ENCODE measurements at places on chromosomes 12 and 14. TPM values are rescaled to one million over a fixed set of nuclear protein-coding genes. Genes with fewer than 3 reads are reported as not detected.

POMT2 gene
- 30.4 TPM for total RNA-seq

TSHR gene
- 3.7 TPM for total RNA-seq

DNA sequence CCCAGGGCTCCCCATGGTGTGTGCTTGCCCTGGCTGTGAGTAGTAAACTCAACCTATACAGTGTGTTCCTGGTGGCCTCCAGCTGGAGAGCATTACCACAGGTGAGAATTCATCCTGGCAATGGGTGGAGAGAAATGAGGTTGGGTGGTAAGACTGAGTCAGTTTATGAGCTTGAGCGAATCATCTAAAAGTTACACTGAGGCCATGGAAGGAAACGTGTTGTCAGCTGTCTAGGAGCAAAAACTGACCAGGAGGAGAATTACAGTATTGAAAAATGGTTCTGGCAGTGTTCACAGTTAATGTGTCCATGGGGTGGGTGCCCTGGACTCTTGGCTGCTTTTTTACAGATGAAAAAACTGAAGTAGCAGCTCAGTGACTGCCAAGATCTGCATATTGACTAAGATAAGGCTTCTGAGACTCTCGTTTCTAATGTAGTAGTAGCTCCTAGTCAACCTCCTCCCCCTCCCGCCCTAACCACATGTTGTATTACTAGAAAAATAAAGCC is 202.0 kb upstream of the AMIGO2 start:
- no peak for DNase-seq

DNA sequence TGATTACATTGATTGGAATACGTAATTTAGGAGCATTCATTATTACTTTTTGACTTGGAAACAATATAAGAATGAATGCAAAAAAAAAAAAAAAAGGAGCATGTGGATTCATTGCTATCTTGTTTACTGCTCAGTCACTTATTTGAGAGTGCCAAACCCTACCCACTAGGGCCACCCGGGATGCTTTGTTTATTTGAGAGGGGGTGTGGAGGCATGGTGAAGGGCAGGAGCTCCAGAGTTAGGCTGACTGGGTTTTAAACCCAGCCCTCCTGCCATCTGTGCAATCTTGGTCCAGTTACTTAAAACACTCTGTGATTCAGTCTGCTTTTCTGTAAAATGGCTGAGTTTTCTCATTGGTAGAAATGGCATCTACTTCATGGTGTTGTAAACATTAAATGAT is 195.2 kb downstream of the RAD51B start:
- no peak for DNase-seq

DNA sequence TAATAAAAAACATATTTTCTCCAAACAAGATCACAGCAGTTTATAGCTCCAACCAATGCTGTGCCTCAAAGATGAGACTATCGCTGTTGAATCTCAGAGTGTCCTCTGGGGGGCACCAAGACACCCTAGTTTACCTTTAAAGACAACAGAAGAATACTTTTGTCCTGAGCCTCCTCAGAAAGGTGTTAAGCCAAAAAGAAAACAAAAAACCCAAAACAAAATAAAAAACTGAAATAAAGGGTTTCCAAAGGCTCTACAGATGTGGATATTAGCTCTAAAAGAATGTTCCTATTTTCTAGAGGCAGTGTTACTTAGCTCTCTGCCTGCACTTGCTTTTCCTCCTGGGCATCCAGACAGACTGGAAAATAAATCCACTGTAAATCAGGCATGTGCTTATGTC is 86.9 kb upstream of the TTC7B start:
- no peak for DNase-seq

GRCh38 chr12:33519566-33519965 is 79.9 kb upstream of the SYT10 start:
- no peak for DNase-seq

DNA sequence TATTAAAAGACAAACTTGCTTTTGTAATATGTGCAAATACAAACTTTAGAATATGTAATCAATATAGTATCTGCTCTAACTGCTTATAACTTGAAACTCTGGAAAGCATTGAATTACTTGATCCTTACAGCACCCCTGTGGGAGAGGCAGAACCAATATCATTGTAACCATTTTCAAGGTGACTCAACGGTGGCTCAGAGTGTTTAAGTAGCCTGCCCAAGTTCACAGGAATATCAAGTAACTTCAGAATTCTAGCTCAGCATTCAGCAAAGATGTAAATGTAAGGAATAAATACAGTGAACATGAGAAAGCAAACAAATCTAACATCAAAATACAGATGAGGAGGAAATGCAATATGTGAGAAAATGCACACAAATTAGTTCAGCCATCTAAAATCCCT is 264.6 kb downstream of the NELL2 start:
- no peak for DNase-seq

DNA sequence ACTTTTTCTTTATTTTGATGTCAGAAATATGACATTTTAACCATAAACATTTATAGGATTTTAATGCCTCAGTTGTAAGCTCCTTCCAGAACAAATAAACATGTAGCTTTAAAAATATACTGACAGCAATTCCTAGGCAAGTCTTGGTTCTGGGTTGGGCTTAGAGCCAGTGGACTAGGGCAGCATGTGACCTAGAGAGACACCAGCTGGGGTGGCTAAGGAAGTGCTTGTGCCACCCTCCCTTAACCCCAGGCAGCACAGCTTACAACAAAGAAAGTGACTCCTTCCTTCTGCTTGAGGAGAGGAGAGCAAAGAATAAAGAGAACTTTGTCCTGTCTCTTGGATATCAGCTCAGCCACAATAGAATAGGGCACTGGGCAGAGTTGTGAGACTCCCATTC is 61.6 kb upstream of the KTN1 start:
- DNase-seq = no peak

DNA sequence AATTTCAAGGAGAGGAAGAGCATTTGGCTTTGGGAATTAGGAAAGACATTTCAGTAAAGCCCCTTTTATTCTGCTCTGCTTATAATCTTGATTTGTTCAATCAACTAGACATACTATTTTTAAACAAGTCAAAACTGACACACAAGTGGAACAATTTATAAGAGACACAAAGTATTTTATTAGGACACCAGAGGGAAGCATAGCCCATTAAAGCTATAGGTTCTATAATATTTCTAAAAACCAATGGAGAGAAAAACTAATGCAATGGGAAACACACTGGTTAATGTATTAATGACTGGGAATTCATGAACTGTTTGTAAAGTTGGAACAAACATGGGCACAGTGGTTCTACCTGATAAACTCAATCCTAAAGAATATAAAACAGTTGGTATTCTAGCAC is 15.3 kb upstream of the CERS5 start:
- DNase-seq = no peak

GRCh38 chr12:3161861-3162260 is 84.7 kb downstream of the TSPAN9 start:
- no peak for DNase-seq

DNA sequence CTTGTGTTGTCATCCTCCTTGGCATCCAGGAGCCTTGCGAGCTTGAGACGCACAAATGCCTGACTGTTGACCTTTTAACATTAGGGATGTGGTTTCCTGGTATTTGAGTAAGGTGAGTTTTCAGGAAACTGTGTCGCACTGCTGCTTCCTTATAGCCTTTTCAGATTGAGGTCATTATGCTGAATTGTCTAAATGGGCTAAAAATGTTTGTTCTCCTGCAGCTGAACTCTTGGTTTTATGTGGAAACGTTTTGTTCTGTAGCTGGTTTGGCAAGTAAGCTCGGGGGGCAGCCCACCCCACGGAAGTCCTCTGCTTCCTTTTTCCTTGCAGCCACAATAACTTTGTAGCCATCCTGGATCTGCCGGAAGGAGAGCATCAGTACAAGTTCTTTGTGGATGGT is 5.7 kb downstream of the PRKAB1 start:
- no peak for DNase-seq

DNA sequence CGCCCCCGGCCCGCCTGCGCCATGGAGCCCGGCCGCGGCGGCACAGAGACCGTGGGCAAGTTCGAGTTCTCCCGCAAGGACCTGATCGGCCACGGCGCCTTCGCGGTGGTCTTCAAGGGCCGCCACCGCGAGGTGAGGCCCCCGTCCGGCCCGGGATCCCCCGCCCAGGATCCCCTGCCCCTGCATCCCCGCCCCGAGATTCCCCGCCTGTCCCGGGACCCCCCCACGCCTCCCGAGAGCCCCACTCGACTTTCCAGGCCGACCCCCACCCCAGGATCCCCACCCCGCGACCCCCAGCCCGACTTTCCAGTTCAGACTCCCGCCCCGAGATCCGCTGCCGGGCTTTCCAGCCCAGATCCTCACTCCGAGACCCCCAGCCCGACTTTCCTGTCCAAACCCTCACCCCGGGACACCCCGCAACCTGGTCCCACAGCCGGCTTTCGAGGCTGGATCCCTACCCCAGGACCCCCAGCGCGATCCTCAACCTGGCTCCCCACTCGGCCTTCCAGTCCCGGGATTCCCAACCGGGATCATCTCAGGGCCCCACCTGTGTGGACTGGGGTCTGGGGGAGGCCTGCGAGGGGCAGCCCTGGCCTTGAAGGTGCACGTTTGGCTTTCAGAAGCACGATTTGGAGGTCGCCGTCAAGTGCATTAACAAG is 688 bp downstream of the ULK1 start:
- DNase-seq = no peak
